HT1080 (cell line): ENCODE measurements at places on chromosomes 11 and 22. TPM values are rescaled to one million over a fixed set of nuclear protein-coding genes. Genes with fewer than 3 reads are reported as not detected.
A peak's percentile ranks its signal among the peaks of the same experiment; 100 is the strongest.

- DNase-seq: peak; percentile 64
These were observed 158.8 kb downstream of the COMMD9 start for GRCh38 chr11:36130401-36130800.

- DNase-seq: no peak
These were observed 1.7 kb downstream of the ETS1 start for GRCh38 chr11:128585498-128586238.

DNA sequence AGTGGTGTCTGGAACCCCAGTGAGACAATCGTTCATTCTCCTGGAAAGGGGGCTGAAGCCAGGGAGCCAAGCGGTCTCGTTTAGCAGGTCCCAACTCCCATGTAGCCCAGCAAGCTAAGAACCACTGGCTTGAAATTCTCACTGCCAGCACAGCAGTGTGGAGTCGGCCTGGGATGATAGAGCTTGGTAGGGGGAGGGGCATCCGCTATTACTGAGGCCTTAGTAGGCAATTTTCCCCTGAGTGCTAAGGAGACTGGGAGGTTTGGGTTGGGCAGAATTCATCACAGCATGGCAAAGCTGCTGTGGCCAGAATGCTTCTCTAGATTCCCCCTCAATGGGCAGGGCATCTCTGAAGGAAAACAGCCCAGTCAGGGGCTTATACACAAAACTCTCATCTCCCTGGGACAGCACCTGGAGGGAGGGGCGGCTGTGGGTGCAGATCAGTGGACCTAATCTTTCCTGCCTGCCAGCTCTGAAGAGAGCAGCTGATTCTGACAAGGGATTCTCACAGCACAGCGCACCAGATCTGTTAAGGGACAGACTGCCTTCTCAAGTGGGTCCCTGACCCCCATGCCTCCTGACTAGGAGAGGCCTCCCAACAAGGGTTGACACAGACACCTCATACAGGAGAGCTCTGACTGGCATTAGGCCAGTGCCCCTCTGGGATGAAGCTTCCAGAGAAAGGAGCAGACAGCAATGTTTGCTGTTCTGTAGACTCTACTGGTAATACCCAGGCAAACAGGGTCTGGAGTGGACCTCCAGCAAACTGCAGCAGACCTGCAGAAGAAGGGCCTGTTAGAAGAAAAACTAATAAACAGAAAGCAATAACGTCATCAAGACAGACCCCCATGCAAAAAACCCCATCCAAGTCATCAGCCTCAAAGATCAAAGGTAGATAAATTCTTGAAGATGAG lies 14.8 kb downstream of the OR52M1 start:
- no peak for DNase-seq

GRCh38 chr11:211741-212140 lies 4.2 kb downstream of the RIC8A start:
- no peak for DNase-seq

- DNase-seq: no peak
These were observed 147.4 kb upstream of the POU2AF2 start for GRCh38 chr11:111098091-111098490.

GRCh38 chr11:101741061-101741460 lies 157.3 kb upstream of the TRPC6 start:
- DNase-seq: no peak

DNA sequence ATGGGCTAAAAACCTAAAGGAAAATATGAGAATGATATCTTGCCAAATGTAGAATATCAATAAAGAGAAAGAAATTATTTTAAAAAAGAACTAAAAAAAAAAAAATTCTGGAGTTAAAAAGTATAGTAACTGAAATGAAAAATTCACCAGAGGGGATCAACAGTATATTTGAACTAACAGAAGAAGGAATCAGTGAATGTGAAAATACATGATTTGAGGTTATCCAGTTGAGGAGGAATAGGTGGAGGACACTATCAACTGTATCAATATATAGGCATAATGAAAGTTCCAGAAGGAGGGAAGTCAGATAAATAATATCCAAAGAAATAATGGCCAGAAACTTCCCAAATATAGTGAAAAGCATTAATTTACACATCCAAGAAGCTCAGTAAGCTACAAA lies 16.1 kb upstream of the HORMAD2 start:
- DNase-seq: no peak

GRCh38 chr11:1345737-1346513 lies 36.5 kb upstream of the TOLLIP start:
- no peak for DNase-seq

GRCh38 chr11:20739107-20739506 lies 69.7 kb downstream of the NELL1 start:
- DNase-seq: no peak

GRCh38 chr11:7473717-7474116 lies 11.6 kb upstream of the OLFML1 start:
- DNase-seq: no peak

DNA sequence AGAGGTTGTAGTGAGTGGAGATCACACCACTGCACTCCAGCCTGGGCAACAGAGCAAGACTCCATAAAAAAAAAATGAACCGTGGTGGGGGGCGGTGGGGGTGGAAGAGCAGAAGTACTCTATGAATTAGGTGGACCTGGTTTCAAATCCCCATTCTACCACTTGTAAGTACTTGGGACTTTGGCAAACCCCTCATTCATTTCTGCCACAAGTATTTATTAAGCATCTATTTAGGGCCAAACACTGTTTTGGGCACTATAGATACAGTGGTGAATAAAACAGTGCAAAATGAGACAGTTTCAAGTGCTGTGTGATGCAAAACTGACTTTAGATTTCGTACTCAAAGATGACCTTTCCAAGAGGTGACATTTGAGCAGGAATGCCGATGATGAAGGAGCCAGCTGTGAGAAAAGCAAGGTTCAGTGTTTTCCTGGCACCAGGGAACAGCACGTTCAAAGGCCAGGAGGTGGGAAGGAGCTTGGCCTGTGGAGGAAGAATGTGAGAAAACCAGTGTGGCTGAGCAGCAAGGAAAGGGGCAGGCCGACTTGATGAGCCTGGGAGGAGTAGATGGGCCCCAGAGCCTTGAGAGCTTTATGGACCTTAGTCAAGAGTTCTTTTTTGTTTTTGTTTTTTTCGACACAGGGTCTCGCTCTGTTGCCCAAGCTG lies 1.4 kb upstream of the TMEM134 start:
- no peak for DNase-seq

The CNTF gene
- 0.70 and 1.3 TPM in 2 replicates for total RNA-seq

GRCh38 chr11:8983552-8983951 lies 19.3 kb upstream of the TMEM9B start:
- no peak for DNase-seq

The ZNF215 gene
- not detected in 2 replicates for total RNA-seq

DNA sequence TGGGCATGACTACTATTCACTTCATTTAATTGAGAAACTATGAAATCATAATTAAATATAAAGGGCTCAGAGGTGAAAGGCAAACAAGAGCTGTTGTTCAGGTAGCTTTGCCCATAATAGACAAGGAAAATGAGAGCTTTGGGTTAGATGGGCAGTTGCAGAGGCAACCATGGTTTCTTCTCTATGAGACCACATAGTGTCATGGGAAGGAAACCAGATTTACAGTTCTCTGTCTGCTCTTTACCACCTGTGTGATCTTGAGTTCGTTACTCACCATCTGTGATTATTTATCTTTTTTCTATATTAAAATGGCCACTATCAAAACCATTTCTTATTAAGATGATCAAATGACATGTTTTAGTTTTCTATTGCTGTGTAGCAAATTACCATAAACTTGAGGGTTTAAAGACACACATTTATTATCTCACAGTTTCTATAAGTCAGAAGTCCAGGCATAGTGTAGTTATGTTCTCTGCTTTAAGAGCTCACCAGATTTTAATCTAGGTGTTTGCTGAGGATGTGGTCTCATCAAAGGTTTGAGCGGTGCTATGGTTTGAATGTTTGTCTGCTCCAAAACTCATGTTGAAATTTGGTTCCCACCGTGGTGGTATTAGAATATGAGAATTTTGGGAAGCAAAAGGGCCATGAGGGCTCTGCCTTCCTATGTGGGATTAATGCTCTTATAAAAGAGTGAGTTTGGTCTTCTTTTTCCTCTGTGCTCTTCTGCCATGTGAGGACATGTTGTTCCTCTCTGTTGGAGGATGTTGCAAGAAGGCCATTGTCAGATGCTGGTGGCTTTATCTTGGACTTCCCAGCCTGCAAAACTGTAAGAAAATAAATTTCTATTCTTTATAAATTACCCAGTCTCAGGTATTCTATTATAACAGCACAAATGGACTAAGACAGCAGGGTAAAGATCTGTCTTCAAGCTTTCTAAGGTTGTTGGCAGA lies 38.2 kb downstream of the OR2AG2 start:
- DNase-seq: no peak

The FOLR1 gene
- 0.17 TPM in 1 of 2 replicates, not detected in the other for total RNA-seq

The SLC15A3 gene
- total RNA-seq: 0.10 and 0.32 TPM in 2 replicates

DNA sequence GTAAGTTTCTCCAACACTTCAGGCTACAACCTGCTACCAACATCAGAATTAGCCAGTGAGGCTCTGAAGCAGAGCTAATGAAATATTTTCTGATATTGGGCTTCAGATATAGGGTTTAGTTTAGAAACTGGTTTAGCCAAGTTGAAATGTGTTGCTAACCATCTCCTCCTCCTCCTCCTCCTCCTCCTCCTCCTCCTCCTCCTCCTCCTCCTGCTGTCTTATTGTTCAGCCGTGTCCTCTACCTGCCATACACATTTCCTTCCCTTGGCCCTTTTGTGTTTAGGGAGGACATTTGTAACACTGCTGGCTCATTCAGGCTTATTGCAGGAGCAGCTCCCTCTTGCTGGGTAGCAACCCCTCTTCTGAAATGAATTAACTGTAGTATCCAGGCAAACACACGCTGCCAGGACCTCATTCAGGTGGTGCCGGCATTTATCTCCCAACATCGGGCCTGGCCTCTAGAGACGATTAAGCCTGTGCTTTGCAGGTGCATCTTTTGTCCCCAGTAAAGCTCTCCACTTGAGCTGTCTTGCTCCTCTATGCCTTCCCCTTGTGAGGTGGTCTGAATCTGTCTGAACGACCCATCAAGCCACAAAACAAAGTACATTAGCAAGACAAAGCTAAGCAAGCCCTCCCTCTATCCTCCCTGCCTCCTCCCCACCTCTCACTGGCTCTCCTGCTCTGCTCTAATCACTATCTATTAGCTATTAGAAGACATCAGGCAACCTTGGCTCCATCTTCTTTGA lies 82.9 kb downstream of the KCNJ1 start:
- no peak for DNase-seq

DNA sequence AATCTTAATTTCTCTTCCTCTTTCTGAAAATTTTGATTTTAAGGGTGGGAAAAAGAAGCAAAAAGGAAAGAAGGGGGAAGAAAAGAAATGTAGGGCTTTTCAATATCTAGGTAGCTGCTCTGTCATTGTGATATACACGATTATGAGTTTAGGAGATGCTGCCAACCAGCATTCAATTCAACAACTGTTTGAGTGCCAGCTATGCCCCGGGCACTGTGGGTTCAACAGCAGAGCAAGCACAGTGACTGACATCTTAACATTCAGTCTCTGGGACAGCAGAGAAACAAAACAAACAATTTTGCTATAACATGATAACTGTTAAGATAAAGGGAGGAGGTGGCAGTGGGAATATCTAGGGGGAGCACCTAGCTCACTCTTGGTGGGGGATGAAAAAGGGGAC lies 91.6 kb downstream of the DBX1 start:
- DNase-seq: no peak

GRCh38 chr22:35410663-35411034 lies 10.7 kb downstream of the MCM5 start:
- DNase-seq: no peak

The ARHGAP8 gene
- total RNA-seq: not detected in 2 replicates

GRCh38 chr22:44807915-44808690 lies 55.7 kb downstream of the ARHGAP8 start:
- DNase-seq: no peak

GRCh38 chr11:71532036-71532610 lies 5.1 kb downstream of the KRTAP5-7 start:
- no peak for DNase-seq

DNA sequence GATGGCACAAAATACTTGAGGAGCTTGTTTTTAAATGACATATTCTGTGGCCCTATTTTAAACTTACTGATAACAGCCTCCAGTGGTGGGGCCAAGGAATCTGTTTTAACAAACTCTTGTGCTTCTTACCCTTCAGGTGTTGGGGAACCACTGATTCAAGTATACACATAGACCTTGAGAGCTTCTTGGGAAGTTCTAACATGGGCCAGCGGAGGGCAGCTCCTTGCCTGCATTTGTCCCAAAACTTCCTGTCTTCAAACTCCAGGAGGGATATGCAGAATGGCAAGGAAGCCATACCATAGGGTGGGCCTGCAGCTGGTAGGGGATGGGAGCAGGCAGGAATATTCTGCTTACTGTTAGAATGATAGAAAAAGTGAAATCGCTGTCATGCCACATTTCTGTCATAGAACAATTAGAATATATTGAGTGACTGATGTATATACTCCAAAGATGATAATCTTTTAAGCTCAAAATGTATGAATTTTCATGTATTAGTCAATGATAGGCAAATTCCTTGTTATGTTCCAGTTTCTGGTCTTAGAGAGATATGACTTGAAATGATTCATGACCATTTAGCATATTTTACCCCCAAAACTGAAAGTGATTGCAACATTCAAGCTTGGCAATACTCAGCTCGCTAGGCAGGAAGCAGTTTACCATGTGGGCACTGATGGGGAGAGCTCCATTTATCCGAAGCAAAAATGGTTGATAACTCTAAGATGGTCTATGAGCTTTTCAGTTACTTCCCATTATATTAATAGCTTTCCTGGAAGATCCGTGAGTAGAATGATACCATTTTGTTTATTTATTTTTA lies 9.2 kb downstream of the EXT2 start:
- no peak for DNase-seq

DNA sequence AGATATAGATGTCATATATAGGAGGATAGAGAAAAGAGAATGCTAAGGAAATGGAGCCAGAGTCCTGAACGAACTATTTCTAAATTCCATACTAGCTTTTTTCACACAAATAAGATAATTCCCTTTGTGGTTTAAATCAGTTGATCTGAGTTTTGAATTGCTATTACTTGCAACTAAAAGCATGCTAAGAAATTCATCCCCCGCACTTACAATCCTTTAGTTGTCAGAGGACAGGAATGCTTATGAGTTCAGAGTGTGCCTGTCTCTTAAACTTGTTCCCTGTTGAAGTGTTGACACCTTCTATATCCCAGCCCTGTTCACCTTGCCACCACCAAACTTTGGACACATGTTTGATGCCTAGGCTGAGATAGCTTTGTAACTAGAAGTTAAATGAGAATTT lies 406.2 kb downstream of the METTL15 start:
- DNase-seq: no peak

GRCh38 chr11:78189174-78189724 lies 530 bp downstream of the USP35 start:
- no peak for DNase-seq

- peak; percentile 27 for DNase-seq
These were observed 8.2 kb upstream of the SYT8 start for GRCh38 chr11:1826552-1827094.
